ENCODE measurements at places on chromosomes 13 and 19. TPM values are rescaled to one million over a fixed set of nuclear protein-coding genes. Genes with fewer than 3 reads are reported as not detected.
A peak's percentile ranks its signal among the peaks of the same experiment; 100 is the strongest.

The CRTC1 gene
- 8.9 TPM for total RNA-seq

The ACP7 gene
- 0.20 TPM for total RNA-seq

The ZNF726 gene
- 7.3 TPM for total RNA-seq

The CFAP97D2 gene
- total RNA-seq = not detected

The KLK3 gene
- total RNA-seq = not detected

The MYO1F gene
- 4.6 TPM for total RNA-seq

DNA sequence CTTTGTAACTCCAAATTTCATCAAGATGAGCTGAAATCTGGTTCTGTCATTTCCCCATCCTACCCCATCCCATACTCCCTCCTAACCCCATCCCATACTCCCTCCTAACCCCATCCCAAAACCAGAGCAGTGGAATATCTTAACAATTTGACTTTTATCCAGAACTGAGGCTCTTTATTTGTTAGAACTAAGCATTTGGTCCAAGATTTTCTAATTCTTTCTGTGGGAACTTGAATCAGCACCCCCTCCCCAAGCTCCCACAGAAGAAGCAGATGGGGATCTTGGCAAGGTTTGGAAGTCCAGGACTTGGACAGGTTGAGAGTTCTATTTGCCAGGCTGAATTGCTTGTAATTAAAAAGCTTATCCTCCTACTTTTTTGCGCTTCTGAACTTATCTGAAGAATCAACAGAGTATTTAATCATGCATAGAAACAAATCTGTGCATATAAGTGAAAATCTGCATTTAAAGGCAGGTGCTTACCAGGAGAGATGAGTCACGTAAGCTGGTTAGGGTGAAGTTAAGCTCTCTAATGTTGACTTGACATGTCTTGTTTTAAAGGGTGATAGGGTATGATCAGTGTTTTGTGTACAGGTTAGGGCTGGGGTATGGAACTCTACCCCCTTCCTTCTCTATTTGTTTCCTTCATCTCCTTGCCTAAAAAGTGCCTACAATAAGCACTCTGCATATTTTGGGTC, 111.1 kb downstream of the COG6 start:
- no peak for DNase-seq

- peak; percentile 83 for DNase-seq
Observed at GRCh38 chr19:43624933-43625332, 5.5 kb upstream of the ZNF428 start.

- no peak for DNase-seq
Observed at GRCh38 chr13:113452942-113453901, at the start of gene ADPRHL1. Gene ADPRHL1 (minus strand): TSS chr13:113453488. CDS start chr13:113453437, 51 bp downstream.

DNA sequence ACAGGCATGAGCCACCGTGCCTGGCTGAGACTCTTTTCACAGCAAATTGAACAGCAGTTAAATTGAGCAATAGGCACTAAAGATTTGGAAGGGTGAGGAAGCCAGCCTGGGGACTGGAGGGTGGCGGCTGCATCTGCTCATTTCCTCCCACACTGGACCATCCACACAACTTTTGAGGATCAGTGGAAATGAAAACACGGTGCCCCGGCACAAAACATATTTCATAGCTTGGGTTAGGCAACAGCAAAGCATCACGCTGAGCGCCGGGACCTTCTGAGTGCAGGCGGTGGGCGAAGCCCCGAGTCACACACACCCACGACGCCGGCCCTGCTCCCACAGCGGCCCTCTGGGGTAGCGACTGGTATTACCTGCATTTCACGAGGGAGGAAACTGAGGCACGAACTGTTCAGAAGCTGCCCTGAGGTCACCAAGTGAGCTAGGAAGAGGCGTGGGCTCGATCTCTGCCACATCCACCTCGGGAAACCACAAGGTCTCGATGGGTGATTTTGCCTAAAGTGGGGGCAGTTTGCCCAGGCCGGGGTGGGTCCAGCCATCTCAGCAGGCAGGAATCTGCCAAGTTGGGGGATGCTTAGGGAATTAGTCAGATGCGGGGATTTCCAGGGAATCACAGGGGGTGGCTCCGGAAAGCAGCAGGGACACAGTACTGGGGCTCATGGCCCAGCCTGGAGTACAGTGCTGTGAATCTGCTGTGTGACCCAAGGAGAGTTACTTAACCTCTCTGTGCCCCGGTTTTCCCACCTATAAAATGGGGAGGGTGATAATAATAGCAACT, 3.5 kb upstream of the SBNO2 start:
- DNase-seq = no peak

DNA sequence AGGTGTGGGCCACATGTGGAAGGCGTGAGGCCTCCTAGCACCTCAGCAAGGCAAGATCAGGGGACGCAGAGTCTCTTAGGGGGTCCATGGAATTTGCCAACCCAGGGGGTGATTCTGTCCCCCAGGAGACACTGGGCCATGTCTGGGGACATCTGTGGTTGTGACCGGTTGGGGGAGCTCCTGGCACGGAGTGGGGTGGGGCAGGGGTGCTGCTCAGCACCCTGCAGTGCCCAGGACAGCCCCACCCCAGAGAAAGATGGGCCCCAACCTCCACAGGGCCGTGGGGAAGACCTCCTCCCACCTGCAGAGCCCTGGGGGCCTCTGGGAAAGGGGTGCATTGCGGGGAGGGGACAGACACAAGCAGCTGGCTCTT, 4.0 kb downstream of the MKNK2 start:
- no peak for DNase-seq

GRCh38 chr13:107864543-107865317, 350.6 kb downstream of the LIG4 start:
- no peak for DNase-seq

GRCh38 chr19:42113641-42114348, 18.5 kb downstream of the POU2F2 start:
- no peak for DNase-seq

DNA sequence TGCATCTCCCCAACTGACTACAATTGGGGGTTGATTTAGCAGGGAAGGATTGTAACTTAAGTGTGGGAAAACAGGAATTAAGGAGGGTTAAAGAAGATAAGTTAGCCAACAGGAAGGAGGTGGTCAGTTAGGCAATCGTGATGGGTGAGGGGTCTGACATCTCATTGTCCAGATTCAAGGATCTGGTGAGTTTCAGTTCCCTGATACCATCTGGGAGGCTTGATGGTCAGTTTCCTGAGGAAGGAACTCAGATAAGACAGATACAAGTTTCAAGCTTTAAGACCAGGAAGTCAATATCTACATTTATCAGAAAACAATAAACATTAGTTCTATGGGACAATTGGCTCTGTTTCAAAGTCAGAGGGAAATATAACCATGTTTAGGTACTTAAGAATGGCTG, 601.8 kb downstream of the SLITRK6 start:
- no peak for DNase-seq

GRCh38 chr13:38204556-38204955, 145.1 kb upstream of the UFM1 start:
- no peak for DNase-seq

- DNase-seq = no peak
Observed at GRCh38 chr13:110228936-110229904, 77.7 kb downstream of the COL4A1 start.

- no peak for DNase-seq
Observed at GRCh38 chr13:75986818-75987217, 350.7 kb downstream of the LMO7 start.
